ENCODE measurements at places on chromosomes 6 and 20.

- DNase-seq: no peak
Measured at GRCh38 chr6:79525272-79526100, 11.7 kb downstream of the LCA5 start.

GRCh38 chr6:166767230-166767629 lies 140.2 kb upstream of the RPS6KA2 start:
- DNase-seq: no peak

GRCh38 chr20:40154514-40154913 lies 534.5 kb downstream of the MAFB start:
- DNase-seq: no peak

DNA sequence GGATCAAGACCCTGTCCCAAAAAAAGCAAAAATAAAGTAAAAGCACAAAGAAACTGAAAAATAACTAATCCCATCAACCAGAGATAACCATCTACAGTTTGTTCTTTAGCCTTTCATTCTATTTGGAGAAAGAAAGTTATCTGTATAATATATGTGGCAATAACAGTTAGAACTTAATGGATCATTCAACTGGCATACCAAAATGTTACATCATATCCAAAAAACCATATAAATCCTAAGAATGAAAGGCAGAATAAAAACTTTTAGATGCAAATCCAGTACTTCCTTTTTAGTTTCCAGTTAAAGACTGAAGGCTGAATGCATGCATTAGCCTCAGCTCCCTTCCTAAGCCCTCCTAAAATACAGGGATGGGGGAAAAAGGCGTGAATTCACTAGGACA lies 25.2 kb downstream of the ILRUN start:
- no peak for DNase-seq

DNA sequence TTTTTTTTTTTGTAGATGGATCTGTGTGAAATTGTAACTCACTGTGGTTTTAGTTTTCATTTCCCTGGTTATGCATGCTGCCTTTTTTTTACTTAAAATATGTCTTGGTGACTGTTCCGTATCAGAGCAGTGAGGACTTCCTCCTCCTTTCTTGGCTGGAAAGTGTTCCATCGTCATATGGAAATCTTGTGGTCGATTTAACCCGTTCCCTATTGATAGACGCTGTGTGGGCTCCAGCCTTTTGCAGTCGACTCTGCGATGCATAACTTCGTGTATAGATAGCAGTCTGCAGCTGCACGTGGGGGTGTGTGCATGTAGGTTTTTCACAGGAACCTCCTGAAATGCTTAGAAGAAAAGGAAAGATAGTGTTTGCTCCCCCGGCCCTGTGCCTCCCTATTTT lies 28.1 kb upstream of the PNPLA1 start:
- DNase-seq: no peak

GRCh38 chr6:43926634-43927531 lies 156.9 kb downstream of the VEGFA start:
- DNase-seq: no peak

- peak; percentile 70 for DNase-seq
Measured at GRCh38 chr6:32415521-32416019, 8.6 kb upstream of the BTNL2 start.

DNA sequence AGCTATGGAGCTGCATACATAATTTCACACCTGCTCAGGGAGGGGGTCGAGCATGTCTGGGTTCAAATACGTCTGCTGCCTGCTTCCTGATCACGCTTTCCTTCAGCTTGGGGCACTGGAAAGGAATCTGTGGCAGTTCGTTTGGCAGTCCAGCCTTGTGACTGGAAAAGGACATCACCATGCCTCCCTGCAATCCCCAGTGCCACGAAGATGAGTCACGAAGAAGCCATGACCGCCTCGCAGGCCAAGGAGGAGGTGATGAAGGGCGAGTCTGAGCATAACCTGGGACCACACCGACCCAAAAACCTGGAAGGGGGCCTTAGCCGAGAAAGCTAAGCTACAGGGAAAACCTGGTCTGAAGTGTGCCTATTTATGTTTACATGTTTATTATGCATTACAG lies 13.1 kb downstream of the JAG1 start:
- no peak for DNase-seq

DNA sequence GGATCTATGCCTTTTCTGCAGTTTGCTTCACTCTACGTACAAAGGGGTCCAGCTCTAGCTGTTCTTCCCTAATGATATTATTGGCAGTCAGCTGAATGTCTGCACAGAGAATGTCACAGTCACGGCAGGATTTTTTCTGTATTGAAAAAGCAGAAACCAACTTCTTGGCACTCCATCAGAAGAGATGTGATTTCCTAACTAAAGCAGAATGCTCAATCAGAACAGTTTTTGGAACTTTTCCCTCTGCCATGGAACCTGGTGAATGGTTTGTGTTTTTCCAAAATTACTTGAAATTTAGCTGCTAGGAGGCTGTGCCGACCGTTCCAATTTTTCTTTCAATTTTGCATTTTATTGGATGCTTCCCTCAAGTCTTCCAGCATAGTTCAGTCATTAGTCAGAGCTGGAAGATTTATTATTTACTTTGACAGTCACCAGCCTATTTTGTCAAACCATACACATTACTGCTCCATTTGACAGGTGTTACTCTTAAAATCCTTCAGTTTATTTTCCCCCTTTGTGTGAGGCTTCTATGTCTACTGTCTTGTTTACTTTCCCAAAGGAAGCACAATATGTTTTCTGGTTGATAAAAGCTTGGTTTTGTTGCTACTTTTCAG lies 259.6 kb upstream of the EPHA7 start:
- no peak for DNase-seq

DNA sequence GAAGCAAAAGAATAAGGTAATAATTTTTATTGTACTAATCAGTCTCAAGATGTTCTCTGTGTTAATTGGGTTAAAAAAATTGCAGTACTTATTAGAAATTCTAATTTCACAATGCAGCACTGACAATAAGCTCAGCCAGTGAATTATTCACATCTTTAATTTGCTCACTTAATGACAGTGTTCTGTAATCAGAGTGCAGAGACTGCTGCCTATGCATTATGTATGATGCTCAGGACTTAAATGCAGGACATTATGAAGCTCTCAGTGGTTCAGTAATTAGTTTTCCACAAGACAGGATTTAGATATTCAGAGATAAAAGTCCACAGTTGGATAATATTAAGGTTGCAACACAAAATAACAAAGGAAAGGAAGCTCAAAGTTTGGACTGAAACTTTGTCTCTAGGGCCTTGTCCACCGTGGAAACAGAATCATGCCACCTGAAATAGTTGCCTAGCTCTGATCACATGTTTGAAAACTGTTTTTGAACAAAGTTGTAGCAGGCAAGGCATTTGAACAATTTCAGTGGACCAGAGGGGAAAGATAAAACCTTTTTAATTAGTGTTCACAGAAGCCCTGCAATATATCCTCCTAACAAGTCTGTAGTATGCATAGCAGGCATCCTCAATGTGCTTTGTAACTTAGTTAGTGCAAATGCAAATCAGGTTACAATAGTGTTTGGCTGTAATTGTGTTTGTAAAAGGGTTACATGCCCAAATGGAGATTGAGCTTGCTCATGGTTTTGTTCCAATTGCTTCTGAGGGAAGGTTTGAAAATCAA lies 23.7 kb upstream of the MMS22L start:
- no peak for DNase-seq

DNA sequence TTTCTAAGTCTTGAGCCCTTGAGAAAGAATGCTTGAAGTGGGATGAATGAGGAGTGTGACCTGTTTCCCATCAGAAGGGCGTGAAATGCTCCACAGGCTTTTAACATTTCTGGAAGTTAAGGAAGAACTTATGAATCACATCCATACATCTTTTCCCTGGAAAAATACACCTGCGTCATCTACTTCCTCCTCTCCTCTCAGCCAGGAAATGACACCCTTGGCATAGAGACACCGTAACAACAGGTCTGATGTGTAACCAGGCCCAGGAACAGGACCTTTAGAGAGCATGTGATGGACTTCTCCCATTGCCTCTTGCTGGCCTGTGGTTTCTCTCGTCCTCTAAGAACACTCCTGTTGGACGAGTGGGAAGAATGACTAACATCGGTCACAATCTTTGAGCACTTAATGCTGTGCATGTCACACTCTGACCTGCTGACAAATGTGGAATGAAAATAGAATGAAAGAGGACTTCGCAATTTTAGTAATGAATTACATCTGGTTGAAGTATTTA lies 28.5 kb upstream of the CITED2 start:
- no peak for DNase-seq

- no peak for DNase-seq
Measured at GRCh38 chr6:136262940-136263339, 12.8 kb upstream of the MTFR2 start.

DNA sequence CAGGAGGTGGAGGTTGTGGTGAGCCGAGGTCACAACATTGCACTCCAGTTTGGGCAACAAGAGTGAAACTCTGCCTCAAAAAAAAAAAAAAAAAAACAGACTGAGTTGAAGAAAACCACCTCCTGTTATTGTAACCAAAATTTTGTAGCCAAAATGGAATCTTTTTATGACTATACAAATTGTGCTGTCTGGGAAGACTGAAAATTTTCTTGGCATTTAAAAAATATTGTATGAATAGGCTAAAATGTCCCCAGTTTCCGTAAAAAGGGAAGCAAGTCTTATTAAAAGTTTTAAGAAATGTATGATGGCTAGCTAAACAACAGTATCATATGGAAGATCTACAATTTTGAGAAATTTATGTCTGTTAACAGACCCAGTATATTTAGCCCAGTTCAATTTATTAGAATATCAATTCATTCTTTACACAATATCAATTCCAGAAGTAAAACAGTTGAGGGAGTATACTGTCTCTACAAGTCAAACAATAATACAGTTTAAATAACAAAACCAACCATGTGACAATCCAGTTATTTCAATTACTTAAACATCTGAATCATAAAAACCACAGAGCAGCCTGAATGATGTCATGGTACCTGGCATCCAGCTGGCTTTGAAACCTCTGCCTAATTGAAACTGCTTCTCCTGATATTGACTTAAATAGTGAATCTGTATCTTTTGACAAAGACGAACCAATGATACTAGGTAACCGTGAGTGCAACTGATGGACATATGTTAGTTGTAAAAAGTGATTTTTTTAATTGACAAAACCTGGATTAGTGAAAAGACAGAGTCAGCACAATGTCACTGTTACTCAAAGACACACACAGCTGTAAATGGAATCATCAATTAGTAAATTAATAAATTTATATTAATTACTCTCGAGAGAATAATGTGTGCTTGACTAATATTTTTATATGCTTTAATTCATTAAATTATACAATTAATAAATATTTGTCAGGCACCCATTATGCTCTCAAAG lies 166.6 kb upstream of the MARCKS start:
- DNase-seq: peak; percentile 73

DNA sequence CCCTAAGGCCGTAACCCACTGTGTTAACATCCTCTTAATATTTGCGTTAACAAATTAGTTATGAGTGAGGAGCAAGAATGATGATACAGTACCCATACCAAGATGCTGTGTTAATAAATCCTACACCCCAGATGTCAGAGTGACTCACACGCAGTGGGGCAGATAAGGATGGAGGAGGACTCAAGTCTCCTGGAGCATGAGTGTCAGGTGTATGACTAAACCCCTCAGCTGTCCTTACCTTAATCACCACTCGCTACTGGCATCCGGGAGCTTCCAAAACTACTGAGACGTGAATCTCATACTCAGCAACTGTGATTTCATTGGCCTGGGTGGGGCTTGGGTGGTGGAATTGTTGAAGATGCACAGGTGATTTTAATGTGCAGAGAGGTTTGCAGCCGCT lies 131.3 kb upstream of the MTHFD1L start:
- no peak for DNase-seq

- no peak for DNase-seq
Measured at GRCh38 chr6:76382201-76382600, 309.7 kb upstream of the IMPG1 start.

- DNase-seq: no peak
Measured at GRCh38 chr6:56278171-56278591, 30.8 kb upstream of the COL21A1 start.

DNA sequence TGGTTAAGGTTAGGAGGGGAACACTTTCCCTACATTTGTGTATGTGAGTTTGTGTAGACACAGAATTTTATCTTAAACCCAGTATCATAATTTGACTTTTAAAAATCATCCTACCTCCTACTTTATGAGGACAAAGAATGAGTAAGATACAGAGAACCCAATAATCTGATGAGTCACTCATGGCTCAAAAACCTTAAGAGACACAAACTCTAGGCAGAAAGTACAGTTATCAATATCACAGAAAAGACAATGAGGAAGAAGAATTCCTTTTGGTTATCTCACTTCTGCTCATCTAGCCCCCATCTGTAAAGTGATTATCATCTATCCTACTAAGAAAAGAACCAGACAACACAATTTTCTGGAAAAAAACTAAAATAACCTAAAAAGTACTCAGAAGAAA lies 87.7 kb downstream of the EPB41L2 start:
- no peak for DNase-seq

GRCh38 chr20:10951904-10952303 lies 278.1 kb upstream of the JAG1 start:
- DNase-seq: no peak

DNA sequence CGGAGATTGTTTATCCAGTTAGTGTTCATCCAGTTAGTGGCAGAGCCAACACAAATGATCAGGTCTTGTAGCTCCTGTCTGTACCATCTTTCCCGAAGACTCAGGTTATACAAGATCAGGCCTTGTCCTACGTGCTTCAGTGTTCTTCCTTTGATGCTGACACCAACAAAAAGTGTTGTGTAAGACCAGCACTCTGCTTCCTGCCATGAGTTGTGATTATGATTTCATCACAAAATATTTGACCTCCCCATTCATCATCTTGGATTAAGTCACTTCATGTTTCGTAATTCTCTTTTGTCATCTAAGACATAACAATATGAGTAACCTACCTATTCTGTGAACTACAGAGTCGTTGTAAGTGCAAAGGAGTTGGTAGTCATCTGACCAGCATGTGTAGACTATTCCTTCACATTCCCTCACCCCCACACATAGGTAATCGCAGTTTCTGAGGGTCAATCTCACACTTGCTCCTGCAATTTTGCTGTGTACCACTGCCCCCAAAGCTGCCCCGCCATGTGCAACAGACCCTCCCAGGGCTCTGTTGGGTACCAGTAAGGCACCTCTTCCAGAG lies 135.6 kb upstream of the SLC22A23 start:
- peak; percentile 41 for DNase-seq

GRCh38 chr6:84652356-84653026 lies 111.9 kb downstream of the TBX18 start:
- DNase-seq: peak; percentile 81

- DNase-seq: no peak
Measured at GRCh38 chr20:62692176-62692575, 16.5 kb upstream of the NTSR1 start.

Measured in HS-27A (cell line).